ENCODE measurements at places on chromosomes 1 and 21. TPM values are rescaled to one million over a fixed set of nuclear protein-coding genes. Genes with fewer than 3 reads are reported as not detected.

DNA sequence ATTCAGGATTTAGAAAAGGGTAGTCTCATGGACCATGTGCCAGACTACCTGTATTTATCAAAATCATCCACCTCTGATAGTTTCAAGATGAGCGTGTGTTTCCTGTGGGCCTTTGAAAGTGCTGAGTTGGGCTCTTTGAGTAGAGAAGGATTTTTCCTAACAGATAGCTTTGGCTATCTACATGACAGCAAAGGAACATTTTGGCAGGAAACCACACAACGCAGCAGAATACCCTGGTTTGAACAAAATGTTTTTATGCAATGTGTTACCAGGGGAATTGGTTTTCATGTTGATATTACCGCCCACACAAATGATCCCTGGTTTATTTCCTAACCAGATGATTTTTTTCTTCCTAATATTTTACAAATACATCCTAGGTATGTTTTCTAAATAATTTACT lies 431.4 kb downstream of the NEGR1 start:
- no peaks in the 10 kb centered on the region for H3K4me1 ChIP-seq
- no peak overlapping the region for H3K4me3 ChIP-seq
- no peaks in the 10 kb centered on the region for H3K36me3 ChIP-seq
- no peaks in the 10 kb centered on the region for H3K27me3 ChIP-seq
- DNase-seq = no peak

DNA sequence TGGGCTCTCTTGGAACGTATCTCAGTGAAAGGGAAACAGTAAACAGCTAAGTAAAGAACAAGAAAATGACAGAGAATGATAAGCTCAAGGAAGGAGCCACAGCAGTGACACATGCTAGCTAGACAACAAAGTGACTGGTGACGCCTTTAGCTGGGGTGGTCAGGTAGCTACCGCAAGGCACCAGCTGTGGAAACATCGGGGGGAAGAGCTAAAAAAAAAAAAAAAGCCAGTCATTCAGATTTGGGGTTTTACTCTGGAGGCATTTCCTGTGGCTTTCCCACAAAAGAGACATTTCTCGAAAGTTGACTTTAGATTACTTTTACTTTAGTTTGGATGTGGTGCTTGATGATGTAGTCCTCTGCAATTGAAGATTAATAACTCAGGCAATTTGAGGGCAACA lies 2.1 kb downstream of the FHAD1 start:
- peaks cover 55% of the 10 kb centered on the region for H3K27me3 ChIP-seq
- H3K27ac ChIP-seq = no peak overlapping the region
- DNase-seq = no peak

- peak overlapping the region; percentile 18 for H3K27ac ChIP-seq
- no peak overlapping the region for H3K4me3 ChIP-seq
- no peaks in the 10 kb centered on the region for H3K27me3 ChIP-seq
- H3K36me3 ChIP-seq = no peaks in the 10 kb centered on the region
Observed at GRCh38 chr1:66206563-66207144, 327.3 kb upstream of the SGIP1 start.

The GABPA gene
- 15.5 TPM for total RNA-seq

The MAEL gene
- 1.4 TPM for total RNA-seq

DNA sequence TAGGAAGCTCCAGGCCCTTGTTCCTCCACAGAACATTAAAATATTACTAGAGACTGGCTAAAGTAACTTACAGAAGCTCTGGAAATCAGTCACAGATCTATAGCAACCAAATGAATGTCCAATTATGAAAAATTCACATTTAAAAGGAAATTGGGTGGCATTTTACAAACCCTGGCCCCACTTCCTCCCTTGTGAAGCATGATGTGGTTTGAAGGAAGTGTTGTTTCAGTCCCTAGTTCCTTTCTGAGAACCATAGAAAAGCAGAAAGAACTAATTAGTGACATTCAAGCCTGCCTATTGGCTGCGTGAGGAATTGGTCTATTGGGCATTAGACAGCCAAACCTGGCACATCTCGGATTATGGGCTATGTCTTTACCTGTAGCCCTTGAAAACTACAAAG lies 649.7 kb upstream of the NEGR1 start:
- no peaks in the 10 kb centered on the region for H3K36me3 ChIP-seq
- DNase-seq = no peak
- no peaks in the 10 kb centered on the region for H3K4me1 ChIP-seq
- H3K4me3 ChIP-seq = no peak overlapping the region
- no peaks in the 10 kb centered on the region for H3K27me3 ChIP-seq

- H3K27ac ChIP-seq = no peak overlapping the region
- no peaks in the 10 kb centered on the region for H3K27me3 ChIP-seq
- DNase-seq = no peak
- peaks cover 68% of the 10 kb centered on the region for H3K36me3 ChIP-seq
- no peak overlapping the region for H3K4me3 ChIP-seq
Observed at GRCh38 chr1:1527092-1527816, 13.2 kb downstream of the TMEM240 start.

The USH2A gene
- total RNA-seq = 3.6 TPM

GRCh38 chr1:182211386-182211785 lies 149.9 kb upstream of the ZNF648 start:
- no peak overlapping the region for H3K27ac ChIP-seq
- H3K4me3 ChIP-seq = no peak overlapping the region
- DNase-seq = no peak
- no peaks in the 10 kb centered on the region for H3K27me3 ChIP-seq

The FAM151A gene
- total RNA-seq = 0.80 TPM

Data from left ventricle myocardium inferior (tissue), 1 donor.